ENCODE measurements at places on chromosomes 7 and 10.

DNA sequence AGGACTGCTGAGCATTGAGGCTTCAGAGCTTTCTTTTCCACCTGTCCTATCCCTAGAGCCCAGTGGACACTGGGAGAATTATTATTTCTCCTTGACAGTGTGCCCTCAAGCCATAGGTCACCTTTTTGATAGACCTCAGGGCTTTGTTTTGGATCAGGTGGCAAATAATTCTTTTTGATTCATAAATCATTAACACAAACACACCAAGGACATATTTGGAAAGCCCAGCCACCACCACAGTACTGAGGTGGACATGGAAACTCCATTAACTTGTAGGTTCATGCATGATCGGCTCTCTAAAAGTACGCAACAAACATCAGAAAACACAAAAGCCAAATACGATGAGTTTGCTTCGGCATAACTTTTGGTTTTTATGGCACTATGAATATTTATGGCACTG, 17.8 kb upstream of the PLEKHS1 start:
- no peak for DNase-seq

GRCh38 chr10:120813085-120813484, 38.1 kb upstream of the WDR11 start:
- DNase-seq = no peak

DNA sequence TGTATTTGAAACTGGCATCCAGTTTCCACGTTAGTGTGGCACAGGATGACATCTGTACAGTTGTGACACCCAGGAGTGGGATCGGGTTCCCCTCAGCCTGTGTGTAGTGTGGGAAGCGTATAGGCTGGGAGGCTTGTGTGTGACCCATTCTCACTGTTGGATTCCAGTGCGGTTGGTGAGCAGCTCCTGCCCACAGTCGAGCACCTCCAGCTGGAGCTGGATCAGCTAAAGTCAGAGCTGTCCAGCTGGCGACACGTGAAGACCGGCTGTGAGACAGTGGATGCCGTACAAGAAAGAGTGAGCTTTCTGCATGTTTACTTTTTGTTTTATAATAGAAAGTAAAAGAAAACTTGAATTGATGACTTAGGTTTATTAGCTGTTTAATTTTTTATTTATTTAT, 18.7 kb upstream of the GET4 start:
- DNase-seq = no peak

- no peak for DNase-seq
Observed at GRCh38 chr7:105296491-105296890, 92.2 kb downstream of the SRPK2 start.

- DNase-seq = no peak
Observed at GRCh38 chr10:69810675-69811397, 9.1 kb downstream of the COL13A1 start.
